ENCODE measurements at places on chromosomes 12 and 14.

DNA sequence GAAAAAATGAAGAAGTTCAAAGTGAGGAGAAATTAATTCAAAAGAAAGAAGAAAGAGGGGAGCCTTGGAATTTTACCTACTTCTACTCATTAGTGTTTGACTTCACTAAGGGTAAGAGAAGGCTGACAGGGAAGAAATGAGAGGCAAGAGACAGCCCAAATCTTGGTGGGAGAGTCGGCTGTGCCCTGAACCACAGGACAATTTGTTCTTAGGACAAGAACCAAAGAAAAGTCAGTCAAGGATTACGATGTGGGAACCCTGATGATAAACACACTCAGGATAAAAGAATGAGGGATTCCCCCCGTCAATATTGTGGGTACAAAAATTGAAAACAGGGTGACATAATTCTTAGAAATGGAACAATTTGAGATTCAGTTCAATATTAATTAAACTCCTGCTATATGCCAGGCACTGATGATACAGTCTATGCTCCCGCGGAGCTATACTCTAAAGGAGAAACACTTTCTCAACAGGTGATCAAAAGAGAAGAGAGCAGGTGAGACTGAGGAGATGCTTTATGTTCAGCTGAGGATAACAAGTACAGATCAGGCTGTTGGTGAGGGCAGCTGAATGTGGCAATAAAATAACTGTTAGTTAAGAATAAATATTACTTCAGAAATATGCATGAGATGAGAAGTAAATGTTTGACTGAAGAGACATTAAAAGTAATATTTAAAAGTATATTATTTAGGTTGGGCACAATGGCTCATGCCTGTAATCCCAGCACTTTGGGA, 175.4 kb downstream of the SLC25A21 start:
- DNase-seq: no peak

- DNase-seq: peak; percentile 16
Measured at GRCh38 chr12:18383203-18383602, 121.9 kb downstream of the PIK3C2G start.

DNA sequence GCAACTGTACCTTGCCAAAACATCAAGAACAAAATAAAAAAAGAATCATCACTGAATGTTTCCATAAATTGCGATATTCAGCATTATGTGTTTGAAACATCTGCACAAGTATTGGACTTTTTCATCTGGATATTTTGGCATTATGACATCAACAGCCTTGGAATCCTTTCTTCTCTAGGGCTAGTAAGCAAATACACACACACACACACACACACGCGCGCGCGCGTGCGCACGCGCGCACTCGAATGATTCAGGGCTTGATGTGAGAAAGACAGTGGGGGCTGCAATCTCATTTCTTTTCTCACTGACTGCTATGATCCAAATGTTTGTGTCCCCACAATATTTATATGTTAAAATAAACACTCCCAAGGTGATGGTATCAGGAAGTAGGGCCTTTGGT, 90.0 kb upstream of the SLC38A4 start:
- no peak for DNase-seq

- no peak for DNase-seq
Measured at GRCh38 chr12:122518908-122519307, 7.8 kb downstream of the RSRC2 start.
